ENCODE measurements at places on chromosomes 13 and 19.

DNA sequence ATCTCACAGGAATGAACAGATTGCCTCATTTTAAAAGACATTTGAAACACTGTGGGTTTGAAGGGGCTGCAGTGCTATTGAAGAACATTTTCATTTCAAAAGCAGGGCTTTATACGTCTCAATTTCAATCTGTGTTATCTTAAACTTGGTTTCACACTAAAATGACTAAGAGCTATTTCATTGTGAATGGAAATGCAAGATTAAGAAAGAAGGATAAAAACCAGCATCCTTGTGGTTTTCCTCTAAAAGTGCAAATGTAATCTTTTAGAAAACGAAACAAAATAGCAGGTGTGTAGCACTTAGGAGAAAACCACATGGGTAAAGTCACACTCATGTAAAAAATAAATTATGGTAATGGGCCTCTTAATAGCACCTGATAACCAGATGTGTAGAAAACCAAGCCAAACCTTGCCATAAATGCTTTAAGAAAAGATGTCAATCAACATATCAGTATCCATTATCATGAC lies 397.7 kb downstream of the GPC6 start:
- no peak for DNase-seq

GRCh38 chr13:98083507-98083906 lies 59.4 kb upstream of the FARP1 start:
- DNase-seq: peak; percentile 41

- DNase-seq: no peak
Observed at GRCh38 chr19:16142032-16142580, 1.4 kb upstream of the HSH2D start.

GRCh38 chr13:111202156-111202621 lies 87.1 kb downstream of the ARHGEF7 start:
- no peak for DNase-seq

- DNase-seq: peak; percentile 49
Observed at GRCh38 chr19:12828494-12828893, 5.9 kb downstream of the RTBDN start.
